Right renal pelvis (tissue), 4 donors: ENCODE measurements at places on chromosomes 11 and 22.

- no peak for DNase-seq
These were observed 3.7 kb upstream of the MIEF1 start for GRCh38 chr22:39498368-39498767.

- no peak for DNase-seq
These were observed 44.9 kb downstream of the ALG9 start for GRCh38 chr11:111826322-111826950.

GRCh38 chr11:70579316-70579955 is 181.1 kb downstream of the CTTN start:
- no peak for DNase-seq

- no peak for DNase-seq
These were observed 10.2 kb upstream of the FCHSD2 start for GRCh38 chr11:73152086-73152853.

DNA sequence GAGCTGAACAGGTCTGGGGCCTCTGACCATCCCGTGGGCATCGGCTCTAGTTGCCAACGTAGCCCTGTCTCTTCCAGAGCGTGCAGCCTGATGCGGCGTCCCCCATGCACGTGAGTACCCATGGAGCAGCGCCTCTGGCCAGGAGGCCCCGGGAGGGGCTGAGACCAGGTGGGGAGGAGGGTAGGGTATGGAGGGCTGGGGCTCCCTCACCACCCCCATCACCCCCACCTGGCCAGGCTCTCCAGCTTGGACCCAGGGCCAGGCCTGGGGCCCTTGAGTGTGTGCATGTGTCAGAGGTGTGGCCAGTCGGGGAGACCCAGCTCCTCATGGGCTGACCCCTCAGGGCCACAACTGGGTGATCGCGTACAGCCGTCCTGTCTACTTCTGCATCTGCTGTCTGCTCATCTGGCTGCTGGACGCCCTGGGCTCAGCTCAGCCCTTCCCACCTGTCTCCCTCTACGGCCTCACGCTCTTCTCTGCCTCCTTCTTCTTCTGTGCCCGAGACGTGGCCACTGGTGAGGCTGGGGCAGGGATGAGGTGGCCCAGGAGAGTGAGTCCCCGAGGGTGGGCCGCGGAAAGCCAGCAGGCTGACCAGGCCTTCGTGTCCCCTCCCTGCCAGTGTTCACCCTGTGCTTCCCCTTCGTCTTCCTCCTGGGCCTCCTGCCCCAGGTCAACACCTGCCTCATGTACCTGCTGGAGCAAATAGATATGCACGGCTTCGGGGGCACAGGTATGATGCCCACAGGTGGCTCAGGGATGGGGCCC is 8.5 kb downstream of the PCNX3 start:
- DNase-seq, result no peak

GRCh38 chr11:130168105-130168504 is 8.5 kb downstream of the ST14 start:
- DNase-seq, result no peak

GRCh38 chr22:46619830-46620501 is at the start of gene GRAMD4:
GRAMD4 (plus strand) TSS chr22:46620386; CDS start chr22:46626800, 6,414 bp downstream.
- DNase-seq, result no peak

GRCh38 chr22:26322179-26322905 is 106.7 kb upstream of the ASPHD2 start:
- no peak for DNase-seq

- DNase-seq, result no peak
These were observed 15.3 kb upstream of the ANKK1 start for GRCh38 chr11:113372309-113372708.
